Pons (tissue), 1 donor: ENCODE measurements at places on chromosomes 7 and 10.

DNA sequence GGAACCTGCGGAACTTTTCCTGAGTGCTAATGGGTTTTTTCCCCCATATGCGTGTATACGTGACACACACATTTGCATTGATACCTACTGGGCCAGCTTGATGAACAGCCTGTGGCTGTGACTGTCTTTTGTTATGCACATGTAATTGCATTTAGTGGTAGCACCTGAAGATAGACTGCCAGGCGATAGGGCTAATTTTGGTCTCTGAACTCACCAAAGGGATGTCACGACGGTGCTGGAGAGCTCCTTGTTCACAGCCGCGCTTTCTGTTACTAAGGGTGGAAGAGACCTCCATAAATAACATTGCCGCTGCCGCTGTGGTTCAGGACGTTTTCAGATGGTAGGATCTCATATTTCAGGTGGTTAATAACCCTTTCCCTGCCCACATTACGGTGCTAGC is 133.2 kb downstream of the CAMK1D start:
- no peak for DNase-seq

DNA sequence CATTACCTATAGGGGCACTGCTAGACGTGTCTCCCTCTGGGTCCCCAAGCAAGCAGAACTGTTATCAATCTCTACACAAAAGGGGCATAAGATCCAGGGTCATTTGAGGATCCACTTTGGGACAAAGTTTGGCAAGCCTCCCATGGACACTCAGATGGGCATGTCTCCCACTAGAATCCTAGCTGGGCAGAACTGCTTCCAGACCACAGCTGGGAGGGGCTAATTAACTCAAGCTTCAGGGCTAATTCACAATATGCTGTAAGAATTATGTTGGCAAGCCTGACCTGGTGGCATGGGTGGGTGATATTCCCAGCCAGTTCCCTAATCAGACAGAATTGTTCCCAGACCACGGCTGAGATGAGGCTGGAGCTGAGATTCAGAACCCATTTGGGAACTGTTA is 738.4 kb upstream of the FZD8 start:
- no peak for DNase-seq

DNA sequence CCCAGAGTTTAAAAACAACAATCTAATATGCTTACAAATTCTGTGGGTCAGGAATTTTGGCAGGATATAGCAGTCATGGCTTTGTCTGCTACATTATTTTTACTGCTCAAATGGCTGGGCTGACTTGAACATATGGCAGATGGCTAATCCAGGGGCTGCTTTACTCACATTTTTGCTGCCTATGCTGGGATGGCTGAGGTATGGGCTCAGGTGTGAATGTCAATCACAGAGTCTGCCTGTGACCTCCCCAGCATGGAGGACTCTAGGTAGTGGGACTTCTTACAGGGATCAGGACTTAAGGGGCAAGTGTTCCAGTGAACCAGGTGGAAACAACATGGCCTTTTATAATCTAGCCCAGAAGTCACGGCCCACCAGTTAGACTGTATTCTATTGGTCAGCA is 4.4 kb upstream of the FKBP9 start:
- no peak for DNase-seq

DNA sequence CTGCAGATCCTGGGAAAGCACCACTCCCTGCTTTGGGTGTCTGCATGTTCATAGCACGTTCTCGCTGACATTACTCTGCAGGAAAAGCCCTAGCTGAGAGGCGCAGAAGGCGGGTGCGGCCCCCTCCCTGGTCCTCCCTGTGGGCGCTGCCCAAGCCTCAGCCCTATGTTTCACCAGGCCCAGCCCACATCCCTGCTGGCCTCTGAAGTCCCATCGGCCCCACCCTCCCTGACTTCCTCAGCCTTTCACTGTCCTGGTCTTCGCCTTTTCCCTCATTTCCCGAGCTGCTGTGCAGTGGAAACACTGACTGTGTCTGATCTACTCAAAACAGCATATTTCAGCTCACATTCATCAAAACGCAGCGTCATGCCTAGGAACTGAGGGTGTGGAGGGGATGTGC is 36.3 kb upstream of the DIP2C start:
- no peak for DNase-seq
